ENCODE measurements at places on chromosomes 11 and 22.

DNA sequence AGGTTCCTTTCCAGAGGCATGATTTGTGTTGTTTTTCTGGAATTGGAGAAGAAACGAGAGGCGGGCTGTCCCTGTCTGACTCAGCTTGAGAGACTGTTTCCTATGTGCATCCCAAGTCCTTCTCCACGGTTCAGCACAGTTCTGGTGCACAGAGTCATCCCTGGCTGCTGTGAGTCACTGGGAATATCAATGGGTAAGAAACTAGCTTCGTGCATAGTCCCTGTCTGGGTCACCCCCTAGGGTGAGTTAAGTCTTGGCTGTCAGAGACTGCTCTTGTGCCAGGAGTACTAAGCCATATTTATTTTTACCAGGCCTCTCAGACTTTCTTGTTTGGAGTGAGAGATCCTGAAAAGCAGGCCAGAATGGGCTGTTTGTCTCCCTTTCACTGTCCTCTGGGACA is 2.4 kb upstream of the LRP4 start:
- DNase-seq, result no peak

GRCh38 chr11:49302360-49302759 is 94.0 kb upstream of the FOLH1 start:
- DNase-seq, result no peak

DNA sequence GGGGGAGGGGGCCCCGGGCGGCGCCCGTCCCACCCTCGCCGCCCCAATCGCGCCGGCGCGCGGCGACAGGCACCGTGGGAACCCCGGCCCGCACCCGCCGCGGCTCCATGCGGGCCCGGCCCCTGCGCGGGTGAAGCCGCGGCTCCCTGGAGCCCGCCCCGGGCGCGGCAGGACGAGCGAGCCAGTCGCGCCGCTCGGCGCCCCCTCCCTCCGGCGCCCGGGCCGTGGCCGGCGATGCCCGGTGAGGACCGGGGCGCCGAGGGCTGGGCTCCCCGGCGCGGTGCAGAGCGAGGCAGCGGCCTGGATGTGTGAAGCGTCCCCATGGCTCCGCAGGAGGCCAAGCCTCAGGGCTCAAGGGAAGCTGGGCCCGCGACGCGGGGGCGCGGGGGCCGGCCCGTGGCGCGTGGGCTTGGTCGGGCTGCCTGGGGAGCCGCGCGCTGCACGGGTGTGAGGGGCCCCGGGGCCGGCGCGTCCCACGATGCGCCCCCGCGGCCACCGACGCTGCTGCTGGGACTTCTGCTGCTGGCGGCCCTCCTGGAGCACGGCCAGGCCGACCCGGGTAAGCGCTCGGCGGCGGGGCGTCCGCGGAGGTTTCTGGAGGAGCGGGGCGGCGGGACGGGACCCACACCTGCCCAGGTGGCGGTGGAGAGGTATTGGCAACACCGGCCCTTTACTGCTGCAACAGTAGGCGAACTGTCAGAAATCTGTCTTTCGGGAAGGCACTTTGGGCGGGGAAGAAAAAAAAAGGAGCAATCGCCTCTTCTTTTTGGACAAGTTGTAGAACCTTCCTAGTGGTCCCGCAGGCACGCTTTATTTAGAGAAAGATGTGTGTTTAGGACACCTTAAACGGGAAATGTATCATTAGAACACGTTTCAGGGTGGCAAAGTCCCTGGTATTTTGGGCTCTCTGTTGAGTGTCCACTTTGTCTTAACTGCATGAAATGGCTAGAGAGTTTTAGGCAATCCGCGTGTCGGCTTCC is 119.4 kb downstream of the HIPK3 start:
- no peak for DNase-seq

- DNase-seq, result no peak
Observed at GRCh38 chr11:127268521-127268920, 268.0 kb upstream of the KIRREL3 start.

DNA sequence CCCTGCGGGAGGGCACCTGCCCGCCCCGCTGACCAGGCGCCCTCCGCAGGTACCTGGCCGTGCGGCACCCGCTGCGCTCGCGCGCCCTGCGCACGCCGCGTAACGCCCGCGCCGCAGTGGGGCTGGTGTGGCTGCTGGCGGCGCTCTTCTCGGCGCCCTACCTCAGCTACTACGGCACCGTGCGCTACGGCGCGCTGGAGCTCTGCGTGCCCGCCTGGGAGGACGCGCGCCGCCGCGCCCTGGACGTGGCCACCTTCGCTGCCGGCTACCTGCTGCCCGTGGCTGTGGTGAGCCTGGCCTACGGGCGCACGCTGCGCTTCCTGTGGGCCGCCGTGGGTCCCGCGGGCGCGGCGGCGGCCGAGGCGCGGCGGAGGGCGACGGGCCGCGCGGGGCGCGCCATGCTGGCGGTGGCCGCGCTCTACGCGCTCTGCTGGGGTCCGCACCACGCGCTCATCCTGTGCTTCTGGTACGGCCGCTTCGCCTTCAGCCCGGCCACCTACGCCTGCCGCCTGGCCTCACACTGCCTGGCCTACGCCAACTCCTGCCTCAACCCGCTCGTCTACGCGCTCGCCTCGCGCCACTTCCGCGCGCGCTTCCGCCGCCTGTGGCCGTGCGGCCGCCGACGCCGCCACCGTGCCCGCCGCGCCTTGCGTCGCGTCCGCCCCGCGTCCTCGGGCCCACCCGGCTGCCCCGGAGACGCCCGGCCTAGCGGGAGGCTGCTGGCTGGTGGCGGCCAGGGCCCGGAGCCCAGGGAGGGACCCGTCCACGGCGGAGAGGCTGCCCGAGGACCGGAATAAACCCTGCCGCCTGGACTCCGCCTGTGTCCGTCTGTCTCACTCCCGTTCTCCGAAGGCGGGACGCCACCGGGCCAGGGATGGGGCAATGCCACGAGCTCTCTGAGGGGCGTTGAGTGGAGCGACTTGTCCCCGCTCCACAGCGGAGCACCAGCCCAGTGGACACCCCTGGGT is 1.8 kb downstream of the GALR3 start:
- DNase-seq, result no peak

DNA sequence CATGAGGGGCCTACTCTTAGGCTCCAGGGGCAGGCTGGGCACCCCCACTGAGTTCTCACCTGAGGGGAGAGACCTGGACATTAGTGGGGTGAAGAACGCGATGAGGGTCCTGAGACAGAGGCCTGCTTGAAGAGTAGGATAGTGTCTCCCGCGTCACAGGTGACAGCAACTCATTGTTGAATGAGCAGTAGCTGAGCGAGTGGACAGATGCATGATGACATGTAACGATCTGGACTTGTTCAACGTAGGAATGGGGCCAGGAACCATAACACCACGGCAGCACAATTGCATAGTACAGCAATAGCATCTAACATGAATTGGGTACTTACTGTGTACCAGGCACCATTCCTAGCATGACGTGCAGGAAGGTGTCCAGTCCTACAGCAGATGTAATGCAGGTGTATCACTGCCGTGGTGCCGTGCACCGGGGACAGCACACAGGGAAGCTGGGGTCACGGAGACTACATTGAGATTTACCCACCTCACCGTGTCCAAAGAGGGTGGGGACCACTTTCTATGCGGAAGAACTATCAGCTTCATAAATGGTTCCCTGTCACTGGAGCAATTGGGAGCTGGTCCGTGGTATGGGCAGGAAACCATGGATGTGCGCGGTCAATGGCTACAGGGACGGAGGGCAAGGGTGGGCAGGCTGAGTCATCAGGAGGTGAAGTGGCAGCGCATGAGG is 1019.1 kb downstream of the TBC1D22A start:
- no peak for DNase-seq

- no peak for DNase-seq
Observed at GRCh38 chr11:24598641-24599040, 101.8 kb downstream of the LUZP2 start.

- DNase-seq, result no peak
Observed at GRCh38 chr22:29773233-29773632, 6.1 kb downstream of the UQCR10 start.

DNA sequence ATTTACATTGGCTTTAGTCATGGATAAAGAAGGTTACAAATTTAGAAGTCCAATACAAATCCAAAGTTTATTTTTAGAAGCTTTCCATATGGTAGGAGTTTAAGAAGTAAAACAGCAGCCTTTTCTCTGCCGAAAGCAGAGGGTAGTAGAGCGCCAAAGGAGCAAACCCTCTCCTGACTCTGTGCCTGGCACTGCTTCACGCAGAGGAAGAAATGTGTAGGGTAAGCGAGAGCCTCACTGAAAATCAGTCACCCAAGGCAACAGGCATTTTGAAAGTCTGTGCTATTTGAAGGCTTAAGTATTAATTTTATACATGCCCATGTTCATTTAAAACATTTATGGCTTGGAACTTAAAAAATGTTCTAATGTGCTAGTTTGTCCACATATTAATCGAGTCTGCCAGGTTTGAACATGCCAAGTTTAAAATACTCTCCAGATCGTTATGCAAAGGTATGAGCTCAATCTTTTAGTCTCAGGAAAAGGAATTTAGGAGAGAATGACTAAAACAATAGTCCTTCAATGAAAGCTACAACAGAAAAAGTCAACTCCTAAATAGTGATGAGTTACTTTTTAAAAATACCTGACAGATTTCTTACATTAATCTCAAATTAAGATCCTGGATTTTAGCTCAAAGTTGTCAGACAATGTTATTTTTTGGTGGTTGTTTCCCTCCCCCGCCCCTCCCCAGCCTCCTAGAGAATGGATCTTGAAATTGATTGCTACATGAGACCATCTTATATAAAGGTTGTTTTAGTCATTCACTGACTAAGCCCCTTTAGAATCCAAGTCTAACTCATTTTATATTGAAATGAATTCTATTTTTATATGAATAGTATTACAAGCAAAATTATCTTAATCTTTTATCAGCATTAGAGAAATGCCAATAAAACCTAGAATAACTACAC is 38.7 kb downstream of the MRTFA start:
- DNase-seq, result no peak

GRCh38 chr22:34297536-34298120 is 377.4 kb upstream of the LARGE1 start:
- DNase-seq, result no peak

GRCh38 chr11:100671471-100671870 is 15.6 kb upstream of the ARHGAP42 start:
- no peak for DNase-seq

- DNase-seq, result no peak
Observed at GRCh38 chr11:59900366-59901126, 22.0 kb downstream of the OOSP3 start.

GRCh38 chr11:10050561-10050960 is 243.5 kb downstream of the SBF2 start:
- DNase-seq, result no peak

DNA sequence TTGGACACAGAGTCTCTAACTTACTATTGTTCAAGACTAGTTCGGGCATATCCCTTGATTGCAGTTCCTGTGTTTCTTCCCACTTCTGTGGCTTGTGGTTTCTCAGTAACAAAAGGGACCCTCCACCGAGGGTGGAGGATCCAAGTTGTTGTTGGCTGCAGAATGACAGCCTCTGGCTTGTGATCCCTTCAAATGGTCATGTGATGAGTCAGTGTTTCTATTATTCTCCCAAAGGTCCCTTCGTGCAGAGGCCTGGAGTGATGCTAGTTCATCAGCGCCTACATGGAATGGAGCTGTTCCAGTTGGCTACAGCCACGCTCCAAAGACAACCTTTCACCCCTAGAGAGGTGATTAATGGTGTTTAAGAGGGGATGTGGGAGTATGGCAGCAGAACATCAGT is 2.6 kb upstream of the VWCE start:
- DNase-seq, result no peak

GRCh38 chr11:91653079-91653754 is 571.4 kb upstream of the FAT3 start:
- no peak for DNase-seq

- no peak for DNase-seq
Observed at GRCh38 chr11:118018401-118018800, 32.2 kb downstream of the IL10RA start.

GRCh38 chr22:33883561-33883960 is 36.7 kb downstream of the LARGE1 start:
- DNase-seq, result no peak

DNA sequence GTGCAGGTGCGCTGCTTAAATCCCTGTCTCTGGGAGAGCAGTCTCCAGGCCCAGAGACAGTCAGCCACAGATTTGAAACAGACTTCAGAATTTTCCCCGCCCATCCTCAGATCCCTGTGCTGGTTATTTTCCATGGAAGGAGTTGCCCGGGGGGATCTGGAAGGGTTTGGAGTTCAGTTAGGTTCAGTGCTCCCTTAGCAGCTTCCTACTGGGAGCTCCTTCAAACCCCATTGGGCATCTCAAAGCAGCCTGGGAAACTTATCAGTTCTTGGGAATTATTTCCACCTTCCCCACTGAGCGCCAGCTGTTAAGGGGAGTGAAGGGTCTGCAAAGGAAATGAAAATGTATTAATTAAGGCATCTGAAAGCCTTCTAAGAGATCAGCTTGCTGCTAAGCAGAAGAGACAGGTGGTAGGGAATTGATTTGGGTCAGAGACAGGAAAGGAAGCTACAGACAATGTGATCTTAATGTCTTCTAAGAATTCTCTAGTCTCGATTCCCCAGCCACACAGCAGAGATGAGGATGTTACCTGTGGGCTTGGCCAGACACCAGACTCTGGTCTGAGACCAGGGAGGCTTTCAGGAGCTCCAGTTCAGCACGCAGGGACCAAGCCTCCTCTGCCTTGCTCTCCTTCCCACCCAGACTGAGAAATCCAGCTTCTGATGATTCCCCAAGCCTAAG is 106.2 kb upstream of the TBCEL start:
- no peak for DNase-seq

DNA sequence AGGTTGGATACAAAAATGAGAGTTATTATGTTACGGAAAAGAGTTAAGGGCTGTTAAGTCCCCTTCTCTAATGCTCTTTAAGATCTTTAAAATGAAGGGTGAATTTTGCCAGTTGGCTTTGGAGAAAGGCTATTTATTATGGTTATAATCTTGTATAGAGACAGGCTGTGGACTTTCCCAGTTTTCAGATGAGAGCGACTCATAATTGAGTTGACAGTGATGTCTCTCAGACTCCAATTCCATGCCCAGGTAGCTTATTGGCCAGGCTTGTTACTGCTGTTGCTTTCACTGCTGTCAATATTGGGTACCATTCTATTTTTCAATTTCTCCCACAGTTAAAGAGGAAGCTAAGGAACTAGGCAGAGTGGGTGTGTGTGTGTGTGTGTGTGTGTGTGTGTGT is 13.1 kb downstream of the ENDOD1 start:
- DNase-seq, result no peak

DNA sequence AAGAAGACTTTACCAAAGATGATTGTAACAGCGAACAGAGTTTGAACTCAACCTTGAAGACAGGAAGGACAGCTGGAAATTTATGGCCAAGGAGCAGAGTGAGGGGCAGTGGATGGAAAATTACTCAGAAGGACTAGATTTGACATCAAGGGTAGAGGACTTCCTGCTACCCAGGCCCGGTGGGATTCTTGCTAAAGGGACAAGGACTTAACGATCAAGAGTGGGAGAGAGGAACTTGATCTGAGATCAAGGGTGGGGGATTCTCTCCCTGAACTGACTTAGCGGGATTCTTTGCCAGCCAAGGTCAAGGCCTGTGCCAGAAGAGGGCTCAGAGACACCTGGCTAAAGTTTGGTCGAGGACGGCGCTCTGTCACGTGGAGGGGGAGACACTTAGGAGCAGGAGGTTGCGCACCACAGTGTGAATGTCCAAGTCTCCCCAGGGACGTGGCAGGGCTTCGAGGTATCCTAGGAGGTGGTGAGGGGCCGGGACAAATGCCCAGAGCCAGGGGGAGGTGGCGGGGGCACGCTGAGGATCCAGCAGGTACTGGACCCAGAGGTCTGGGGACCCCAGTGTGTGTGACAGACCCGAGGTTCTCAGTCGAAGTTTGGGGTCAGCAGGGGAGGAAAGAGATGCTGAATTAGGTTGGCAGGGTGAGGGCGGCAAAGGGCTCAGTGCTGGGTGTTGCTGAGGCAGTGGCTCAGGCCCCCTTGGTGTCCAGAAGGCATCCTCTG is 46.1 kb upstream of the SHISAL1 start:
- no peak for DNase-seq
